ENCODE measurements at places on chromosomes 6 and 20.

DNA sequence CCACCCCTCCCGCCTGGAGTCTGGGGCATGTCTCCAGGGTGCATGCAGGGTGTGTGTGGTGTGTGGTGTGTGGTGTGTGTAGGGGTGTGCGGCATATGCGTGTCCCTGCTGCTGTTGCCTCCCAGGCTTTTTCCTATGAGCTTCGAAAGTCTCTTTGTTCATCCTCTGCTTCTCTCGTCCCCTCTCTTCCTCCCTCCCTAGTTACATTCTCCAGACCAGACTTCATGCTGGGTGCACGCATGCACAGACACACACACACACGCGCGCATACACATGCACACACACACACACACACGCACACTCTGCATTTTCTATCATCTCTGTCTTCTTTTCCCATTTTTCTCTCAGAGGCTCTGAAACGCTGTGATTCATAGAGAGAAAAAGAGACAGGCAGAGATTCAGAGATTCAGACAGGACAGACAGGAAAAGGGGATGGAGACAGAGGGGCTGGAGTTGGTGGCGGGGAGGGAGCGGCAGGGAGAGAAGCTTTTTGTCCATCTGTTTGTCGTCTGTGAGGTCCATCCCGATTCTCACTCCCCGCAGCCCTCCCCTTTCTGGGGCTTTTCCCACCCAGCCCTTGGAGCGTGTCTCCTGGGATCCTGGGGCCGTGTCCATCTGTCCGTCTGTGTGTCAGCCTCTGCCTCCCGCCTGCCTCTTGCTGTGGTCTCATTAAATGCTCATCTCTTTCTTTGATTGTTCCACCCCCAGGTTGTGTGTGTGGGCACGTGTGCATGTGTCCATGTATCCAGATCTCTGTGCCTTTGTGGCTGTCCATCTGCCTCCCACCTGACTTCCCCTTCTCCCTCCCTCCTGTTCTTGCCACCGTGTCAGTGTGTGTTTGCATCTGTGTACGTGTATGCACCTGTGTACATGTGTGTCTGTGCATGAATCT, 62.6 kb downstream of the SRC start:
- no peak for DNase-seq

DNA sequence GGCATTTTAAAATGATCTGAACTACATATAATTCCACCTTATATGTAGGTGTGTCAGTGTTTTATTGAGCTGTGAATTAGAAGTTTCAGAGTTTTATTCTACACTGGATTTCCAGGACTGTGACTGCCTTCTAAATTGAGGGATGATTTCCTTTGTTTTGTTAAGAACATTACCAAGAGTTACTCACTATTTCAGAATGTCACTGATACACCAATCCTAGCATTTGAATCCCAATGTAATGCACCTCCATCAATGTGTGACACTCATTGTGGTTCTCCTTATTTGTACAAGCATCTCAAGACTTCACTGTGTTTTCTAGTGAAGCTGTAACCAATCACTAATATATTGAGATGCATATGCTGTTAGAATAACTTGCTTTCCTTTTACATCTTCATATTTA, 86.8 kb downstream of the PLCB1 start:
- DNase-seq: no peak

DNA sequence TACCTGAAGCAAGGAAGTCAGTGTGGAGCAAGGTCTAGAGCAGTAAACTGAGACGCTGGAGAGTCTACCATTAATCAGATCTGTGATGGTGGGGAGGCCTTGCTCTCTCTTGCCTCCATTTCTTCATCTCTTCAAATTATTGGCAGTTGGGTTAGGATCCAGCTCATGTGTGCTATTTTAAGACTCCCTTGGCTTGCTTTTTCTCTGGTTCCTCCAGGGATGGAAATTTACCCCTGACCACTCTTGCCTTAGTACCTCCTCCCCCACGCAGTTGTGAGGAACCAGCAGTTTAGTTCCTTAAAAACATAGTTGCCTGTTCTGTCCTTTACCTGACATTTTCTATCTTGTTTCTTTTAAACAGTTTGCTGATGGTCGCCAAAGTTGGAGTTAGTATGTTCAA, 7.4 kb downstream of the TMEM14C start:
- DNase-seq: peak; percentile 87

- DNase-seq: no peak
Measured at GRCh38 chr6:76250666-76251065, 178.2 kb upstream of the IMPG1 start.

- peak; percentile 84 for DNase-seq
Measured at GRCh38 chr6:104940893-104941728, 15.8 kb upstream of the LIN28B start.

- peak; percentile 5 for DNase-seq
Measured at GRCh38 chr6:12818324-12818723, 101.8 kb downstream of the PHACTR1 start.

- no peak for DNase-seq
Measured at GRCh38 chr20:25394276-25394675, 3.6 kb upstream of the ABHD12 start.

DNA sequence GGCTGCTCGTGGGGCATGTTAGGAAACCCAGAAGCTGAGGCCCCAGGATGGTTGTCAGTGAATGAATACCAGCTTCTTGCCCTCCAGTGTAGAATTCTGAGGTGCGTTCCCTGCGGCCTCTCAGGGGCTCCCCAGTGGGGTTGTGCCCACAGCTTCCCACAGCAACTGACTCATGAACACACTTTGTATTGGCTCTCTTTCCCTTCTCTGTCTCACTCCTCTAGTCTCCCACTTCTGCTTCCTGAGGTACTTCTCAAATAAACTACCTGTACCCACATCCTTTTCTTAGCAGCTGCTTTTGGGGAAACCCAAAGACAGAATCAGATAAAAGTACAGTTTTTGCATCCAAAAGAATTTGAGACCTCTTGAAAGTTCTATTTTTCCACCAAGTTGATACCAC, 107.7 kb upstream of the JAG1 start:
- no peak for DNase-seq

- peak; percentile 27 for DNase-seq
Measured at GRCh38 chr6:154995254-154996015, at the start of gene TIAM2. TSS of gene TIAM2 (plus strand) at chr6:154995315. CDS start at chr6:155129224, 133,909 bp downstream.

DNA sequence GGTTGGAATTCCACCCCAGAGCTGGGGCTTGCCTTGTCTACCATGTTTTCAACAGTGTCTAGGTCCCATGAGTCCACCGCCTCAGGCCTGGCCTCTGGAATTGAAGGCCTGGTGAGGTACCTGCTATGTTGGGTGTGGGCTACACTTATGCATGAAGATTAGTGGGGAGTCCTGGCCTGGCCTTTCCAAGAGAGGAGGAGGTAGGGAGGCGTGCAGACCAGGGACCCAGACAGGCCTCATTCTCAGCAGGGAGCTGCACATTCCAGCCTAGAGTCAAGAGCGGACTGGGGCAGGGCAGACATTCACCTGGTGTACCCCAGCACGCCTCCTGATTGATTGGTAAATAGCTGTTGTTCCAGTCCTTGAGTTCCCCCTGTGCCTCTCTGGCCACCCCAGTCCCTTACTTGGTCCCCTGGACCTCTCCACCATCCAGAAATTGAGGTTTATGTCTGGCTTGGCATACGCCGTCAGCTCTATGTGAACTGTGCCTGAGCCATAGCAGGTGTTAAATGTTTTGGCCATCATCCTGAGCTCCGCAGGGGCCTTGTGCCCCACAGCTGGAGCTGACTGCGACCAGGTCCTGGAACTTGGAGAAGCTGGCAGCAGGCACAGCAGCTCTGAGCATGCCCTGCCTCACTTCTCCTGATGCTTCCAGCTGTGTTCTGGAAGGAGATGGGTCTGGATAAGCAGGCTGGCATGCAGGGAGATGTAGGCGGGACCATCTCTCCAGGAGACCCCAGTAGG, 8.2 kb upstream of the VEGFA start:
- no peak for DNase-seq

- no peak for DNase-seq
Measured at GRCh38 chr6:88650029-88650619, 313.3 kb downstream of the RNGTT start.

GRCh38 chr6:45951321-45952167, 64.1 kb downstream of the CLIC5 start:
- no peak for DNase-seq

DNA sequence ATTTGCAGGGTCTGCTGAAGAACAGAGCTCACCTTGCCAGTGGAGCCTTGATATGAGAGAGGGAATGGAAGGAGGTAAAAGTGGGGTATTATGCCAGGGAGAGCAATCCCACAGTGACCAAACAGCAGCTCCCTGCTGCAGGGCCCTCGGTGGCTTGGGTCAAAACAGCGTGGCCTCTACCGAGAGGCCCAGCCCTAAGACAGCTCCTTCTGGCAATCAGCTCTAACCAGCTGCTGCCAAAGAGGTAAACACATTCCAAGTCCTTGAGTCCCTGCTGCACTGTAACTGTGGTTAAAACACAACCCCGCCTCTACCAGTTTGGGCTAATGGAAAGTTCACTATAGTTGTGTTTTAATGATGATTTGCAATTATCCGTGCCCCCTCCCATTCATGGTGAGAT, 1.4 kb upstream of the DAAM2 start:
- DNase-seq: no peak

GRCh38 chr6:122286512-122286911, 112.9 kb upstream of the HSF2 start:
- DNase-seq: no peak

- no peak for DNase-seq
Measured at GRCh38 chr20:63377951-63378381, 16.8 kb upstream of the CHRNA4 start.

DNA sequence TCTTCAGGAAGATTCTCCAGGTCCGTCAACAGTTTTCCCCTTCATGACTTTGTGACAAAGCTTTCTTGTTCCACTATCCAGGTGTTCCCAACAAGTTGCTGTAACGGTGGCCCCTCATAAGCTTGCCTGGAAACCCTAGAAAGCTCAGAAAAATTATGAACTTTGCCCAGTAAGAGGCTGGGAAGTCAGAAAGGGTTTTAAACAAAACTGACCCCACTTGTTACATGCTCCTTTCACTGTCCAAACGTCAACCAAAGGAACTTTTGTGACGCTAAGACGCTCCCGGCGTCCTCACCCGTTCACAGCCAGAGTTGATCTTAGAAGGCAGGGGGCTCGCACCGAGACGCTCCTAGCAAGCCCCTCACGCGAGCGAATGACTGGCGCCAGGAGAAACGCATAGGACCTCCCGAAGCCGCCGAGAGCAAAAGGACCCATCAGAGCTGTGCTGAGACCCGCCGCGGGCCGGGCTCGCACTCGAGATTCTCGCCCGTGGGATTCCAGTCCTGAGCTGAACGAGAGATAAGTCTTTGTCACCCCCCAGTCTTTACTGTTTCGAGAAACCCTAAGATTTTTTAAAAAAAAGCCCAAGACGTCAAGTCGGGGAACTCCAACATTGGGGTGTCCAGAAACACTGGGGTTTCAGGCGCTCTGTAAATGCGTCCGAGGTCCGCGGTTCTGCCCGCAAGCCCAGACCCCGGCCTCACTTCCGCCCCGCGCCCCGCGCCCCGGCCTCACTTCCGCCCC, 544 bp upstream of the ACAT2 start:
- no peak for DNase-seq

DNA sequence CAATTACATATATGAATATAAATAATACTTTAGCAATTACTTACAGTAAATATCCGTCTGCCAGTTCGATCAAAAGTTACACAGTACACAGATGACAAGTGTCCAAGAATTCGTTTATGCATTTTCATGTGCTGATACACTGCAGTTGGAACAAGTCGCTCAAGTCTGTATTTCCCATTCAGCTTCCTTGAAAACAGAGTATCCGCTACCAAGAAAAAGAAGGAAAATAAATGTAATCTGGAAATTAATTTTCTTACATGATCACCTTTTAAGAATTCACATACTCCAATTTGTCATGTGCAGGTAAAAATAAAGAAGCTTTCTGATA, 35.3 kb downstream of the PHIP start:
- no peak for DNase-seq

DNA sequence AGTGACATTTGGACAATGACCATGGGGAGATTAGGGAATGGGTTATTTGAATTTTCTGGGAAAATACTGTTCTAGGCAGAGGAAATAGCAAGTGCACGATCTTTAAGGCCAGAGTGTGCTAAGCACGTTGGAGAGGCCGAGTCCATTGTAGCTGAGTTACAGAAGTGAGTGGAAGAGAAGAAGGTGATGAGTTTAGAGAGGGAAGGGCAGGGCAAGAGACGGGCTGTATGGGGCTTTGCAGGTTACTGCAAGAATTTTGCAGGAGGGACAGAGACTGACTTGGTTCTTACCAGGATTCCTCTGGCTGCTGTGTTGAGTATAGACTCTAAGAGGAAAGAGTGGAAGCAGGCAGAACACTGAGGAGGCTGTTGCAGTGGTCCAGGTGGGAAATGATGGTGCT, 1.1 kb upstream of the NCOA3 start:
- no peak for DNase-seq

All from KBM-7 (cell line).